ENCODE measurements at places on chromosomes 5 and 9.

- no peak for DNase-seq
Measured at GRCh38 chr5:137412136-137412535, 87.0 kb downstream of the SPOCK1 start.

DNA sequence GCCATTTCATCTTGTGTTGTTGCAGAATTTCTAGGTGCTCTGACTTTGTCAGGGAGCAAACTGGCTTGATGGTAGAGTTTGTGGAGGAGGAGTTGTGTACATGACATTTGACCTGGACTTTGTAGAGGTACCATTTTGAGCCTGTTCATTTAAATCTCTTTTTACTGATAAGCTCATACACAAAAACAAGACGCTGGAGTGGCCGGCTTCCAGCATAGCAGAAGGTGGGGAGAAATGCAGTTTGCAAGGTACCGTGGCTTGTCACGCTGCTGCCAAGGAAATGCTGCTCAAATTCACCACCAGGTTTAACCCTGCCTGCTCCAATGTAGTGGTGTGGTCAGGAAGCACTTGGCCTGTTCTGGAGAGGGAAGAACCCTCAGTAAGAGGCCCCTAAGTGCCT lies 18.9 kb upstream of the IQGAP2 start:
- DNase-seq = no peak

GRCh38 chr5:160333721-160334120 lies 21.4 kb upstream of the CCNJL start:
- DNase-seq = no peak

DNA sequence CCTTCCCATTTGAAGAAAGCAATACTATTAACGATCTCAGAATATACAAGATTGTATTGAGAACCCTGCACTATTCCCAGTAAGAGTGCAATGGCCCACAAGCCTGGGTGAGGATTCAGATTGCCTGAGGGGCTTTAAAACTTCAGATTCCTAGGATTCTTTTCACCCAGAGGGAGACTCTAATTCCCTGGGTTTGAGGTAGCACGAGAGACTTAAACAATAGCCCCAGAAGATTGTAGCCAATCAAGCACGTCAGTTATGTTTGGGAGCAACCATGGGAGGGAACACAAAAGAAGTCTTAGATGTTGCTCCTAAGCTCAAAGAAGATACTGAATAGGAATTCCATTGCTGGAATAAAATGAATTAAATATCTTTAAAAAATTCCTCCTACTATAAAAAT lies 17.9 kb downstream of the MRPS27 start:
- DNase-seq = no peak

- DNase-seq = no peak
Measured at GRCh38 chr5:5658889-5659465, 236.5 kb downstream of the ICE1 start.

GRCh38 chr5:159202151-159202550 lies 7.2 kb downstream of the RNF145 start:
- DNase-seq = no peak
